ENCODE measurements at places on chromosomes 3 and 15.

GRCh38 chr3:9047452-9048346, 84.4 kb upstream of the RAD18 start:
- no peak for DNase-seq

GRCh38 chr3:51190199-51190598, 194.9 kb upstream of the MANF start:
- DNase-seq: no peak

DNA sequence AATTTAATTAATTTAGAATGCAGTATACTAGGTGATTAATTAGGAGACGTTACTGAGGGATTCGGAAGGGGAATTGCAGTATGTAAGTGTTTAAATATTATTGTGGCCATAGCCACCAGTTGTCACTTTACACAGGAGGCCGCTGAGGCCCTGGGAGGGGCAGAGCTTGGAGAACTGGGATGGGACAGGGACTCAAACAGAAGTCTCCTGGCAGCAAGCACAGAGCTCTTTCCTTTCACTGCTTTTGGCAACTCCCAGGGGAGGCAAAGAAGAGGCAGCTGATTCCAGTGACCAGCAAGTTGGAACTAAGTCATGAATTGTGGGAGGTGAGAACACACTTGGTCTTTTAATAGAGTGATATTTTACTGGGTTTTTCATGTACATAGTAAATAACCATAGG, 248.6 kb downstream of the RPLP1 start:
- no peak for DNase-seq

GRCh38 chr3:101996832-101997231, 147.5 kb downstream of the NFKBIZ start:
- peak; percentile 46 for DNase-seq

- DNase-seq: peak; percentile 32
These were observed 202.0 kb downstream of the AKAP13 start for GRCh38 chr15:85582131-85583079.

DNA sequence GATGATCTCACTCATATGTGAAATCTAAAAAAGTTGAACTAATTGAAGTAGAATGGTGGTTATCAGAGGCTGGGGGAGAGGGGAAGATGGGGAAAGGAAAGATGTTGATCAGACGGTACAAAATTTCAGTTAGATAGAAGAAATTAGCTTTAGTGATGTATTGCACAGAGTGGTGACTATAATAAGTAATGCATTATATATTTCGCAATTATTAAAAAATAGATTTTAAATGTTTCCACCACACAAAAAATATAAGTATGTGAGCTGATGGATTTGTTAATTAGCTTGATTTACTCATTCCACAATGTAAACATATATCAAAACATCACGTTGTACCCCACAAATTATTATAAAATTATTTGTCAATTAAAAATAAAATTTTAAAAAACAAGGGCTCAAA, 8.1 kb downstream of the SUMF1 start:
- no peak for DNase-seq

GRCh38 chr3:67423722-67424121, 230.7 kb downstream of the SUCLG2 start:
- no peak for DNase-seq

DNA sequence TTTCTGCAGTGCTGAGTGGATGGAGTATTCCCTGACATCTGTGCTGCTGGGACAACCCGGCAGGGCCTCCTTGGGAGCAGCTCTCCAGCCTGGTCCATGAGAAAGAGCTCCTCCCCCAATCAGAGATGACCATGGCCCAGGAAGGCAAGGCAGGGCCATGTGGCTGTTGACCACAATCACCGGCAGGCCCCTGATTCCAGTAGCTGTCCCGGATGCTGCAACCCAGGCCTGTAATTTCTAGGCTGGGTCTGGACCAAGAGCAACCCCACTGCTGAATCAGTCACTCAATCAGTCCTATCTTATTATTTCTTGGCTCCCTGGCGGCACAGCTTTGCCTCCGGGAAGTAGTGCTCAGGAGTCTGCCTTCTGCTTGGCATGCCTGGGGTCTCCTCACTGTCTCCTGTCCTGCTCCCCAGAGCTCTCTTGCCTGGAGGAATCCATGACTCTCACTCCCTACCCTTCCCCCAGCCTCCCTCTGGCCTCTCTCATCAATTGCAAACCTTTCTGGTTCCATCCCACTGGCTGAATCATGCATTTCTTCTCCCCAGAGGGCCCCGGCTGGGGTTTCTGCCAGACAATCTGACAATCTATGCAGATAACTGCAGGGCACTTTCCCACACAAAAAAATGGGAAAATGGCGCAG, 32.6 kb upstream of the ITGA11 start:
- DNase-seq: no peak

DNA sequence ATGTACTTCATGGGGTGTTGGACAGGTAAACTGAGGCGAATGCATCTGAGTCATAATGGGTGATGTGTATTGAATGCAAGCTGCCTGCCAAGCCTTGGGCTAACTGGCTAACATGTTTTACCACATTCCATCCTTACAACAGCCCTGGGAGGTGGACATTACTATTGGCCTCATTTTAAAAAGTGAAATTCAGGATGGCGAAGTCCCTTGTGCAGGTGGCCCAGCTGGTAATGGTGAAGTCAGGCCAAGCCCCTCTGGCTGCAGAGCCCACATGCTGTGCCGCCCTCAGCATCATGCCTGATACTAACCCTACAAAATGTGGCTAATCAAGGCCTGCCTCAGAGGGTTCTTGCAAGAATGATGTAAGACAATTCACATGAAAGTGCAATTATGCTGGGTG, 60.0 kb upstream of the CHD2 start:
- no peak for DNase-seq

GRCh38 chr3:42702066-42702951, at the start of gene HHATL:
Gene HHATL, minus strand, starts transcription at chr3:42702798. Its CDS starts 1,972 bp downstream, at chr3:42700826.
- no peak for DNase-seq

- DNase-seq: no peak
These were observed 1.8 kb downstream of the ULK3 start for GRCh38 chr15:74840851-74841775.

DNA sequence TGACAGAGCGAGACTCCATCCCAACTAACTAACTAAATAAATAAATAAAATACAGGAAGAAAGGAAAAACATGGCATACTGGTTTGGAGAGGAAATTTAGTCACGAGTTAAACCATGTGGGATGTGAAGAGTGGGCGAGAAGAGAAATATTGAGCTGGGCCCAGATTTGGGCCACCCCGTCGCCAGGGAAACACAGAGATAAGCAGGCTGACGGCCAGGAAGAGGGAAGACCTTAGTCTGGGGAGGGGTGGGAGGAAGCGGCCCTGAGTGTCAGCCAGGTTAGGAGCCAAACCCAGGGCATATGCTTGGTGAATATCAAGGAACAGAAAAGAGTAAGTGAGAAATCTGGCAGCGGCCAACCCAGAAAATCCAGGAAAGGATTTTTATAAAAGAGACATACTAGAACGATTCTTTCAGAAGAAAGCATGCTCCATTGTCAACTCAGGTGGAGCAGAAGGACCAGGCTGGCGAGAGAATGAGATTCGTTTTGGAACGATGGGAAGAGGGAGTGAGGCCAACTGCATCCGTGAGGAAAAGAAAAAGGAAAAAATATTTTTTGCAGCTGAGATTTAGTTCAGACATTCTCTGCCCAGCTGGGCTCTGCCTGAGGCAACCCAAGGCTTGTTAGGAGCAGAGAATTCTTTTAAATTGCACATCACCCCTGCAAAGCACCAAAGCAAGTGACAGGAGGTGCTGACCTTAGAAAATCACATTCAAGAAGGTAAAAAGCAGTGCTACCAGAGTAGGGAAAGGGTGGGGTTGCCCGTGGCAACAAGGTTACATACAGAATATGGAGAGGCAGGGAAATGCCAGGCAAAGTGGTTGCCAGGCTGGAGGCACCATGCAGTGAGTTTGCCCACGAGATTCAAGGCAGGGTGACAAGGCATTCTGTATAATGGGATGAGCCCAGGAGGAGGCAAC, 59.3 kb upstream of the RAD18 start:
- DNase-seq: no peak

- DNase-seq: no peak
These were observed 47.4 kb downstream of the TJP1 start for GRCh38 chr15:29774900-29775299.

GRCh38 chr3:23739536-23739935, 66.2 kb upstream of the UBE2E1 start:
- no peak for DNase-seq

DNA sequence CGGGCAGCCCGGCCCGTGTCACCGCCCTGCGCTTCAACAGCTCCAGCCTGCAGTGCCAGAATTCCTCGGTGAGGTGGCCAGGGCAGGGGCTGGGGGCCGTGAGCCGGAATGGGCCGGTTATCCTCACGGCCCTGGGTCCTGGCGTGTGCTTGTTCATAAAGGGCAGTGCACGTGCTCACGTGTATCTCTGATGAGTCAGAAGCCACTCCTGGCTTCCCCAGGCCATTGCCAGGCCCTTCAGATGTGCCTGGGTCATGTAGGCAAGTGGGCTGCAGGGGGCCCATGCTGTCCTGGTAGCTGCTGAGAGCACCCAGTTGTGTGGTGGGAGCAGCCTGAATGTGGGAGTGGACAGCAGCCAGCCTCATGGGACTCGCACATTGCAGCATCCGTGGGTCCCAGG, 29.2 kb downstream of the PLXNA1 start:
- DNase-seq: no peak

GRCh38 chr3:16113704-16114103, 60.8 kb upstream of the GALNT15 start:
- no peak for DNase-seq

- no peak for DNase-seq
These were observed 53.2 kb downstream of the CD200R1L start for GRCh38 chr3:112793326-112794081.

GRCh38 chr15:57540736-57541135, 51.0 kb upstream of the MYZAP start:
- peak; percentile 23 for DNase-seq

GRCh38 chr3:112811131-112811884, 35.4 kb downstream of the CD200R1L start:
- DNase-seq: no peak

- DNase-seq: no peak
These were observed 11.5 kb downstream of the CTSH start for GRCh38 chr15:78933187-78933822.

DNA sequence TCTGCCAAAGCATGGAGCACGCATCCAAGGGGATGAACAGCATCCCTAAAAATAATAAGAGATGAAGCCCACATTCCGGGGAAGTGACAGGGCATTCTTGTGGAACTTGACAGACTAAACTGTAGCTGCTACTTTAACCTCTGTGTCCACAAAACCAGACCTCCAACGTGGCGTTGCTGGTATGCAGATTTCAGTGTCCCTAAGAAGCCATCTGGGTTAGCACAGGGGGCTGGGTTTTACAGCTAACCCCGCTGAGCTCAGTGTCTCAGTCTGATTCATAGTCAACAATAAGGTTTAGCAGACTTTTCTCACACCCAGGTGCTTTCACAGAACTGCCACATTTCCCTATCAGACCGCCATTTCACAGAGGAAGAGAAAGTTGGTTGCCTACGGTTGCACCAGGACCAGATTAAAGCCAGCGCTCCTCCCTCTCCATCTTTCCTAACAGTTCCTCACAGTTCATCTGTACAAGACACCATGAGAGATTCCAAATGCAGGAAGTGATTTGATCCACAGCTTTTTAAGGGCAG, 61.6 kb upstream of the CTDSPL start:
- no peak for DNase-seq

DNA sequence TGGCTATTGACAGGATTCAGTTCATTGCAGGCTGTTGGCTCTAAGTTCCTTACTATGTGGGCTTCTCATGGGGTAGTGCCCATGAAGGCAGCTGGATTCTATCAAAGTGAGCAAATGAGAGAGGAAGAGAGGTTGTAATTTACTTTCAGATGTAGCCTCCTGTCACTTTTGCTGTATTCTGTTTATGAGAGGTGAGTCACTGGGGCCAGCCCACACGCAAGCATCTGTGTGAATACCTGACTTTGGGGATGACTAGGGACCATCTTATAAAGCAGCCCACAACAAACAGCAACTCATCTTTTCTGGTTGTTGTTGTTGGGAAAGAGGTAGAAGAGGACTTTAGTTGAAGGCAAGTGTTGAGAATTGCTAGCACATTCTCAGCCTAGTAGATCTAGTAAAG, 506.3 kb upstream of the GRM7 start:
- no peak for DNase-seq

GRCh38 chr3:153285194-153285641, 123.2 kb downstream of the RAP2B start:
- no peak for DNase-seq

DNA sequence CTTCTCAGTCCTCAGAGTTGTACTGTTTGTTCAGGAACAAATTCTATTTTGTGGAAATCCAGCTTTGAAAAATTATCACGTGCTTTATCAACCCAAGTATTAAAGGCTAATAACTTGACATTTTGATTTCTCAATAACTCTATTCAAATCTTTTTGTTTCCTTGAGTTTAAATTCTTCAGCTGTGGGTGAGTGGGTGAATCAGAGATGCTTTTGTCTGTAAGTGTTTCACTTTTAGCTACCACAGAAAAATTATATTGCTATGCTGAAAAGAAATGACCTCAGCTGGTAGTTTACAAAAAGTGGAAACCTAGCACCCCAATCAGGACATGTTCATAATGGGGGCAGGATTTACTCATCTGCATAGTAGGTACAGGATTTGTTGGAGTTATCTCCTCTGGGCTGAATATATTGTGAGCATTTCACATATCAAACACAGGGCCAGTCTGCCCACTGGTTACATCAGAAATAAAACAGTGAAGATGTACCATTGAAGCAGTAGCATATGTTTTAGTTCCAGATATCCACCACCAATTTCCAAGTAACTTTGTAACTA, 30.5 kb downstream of the MINDY4B start:
- DNase-seq: no peak

DNA sequence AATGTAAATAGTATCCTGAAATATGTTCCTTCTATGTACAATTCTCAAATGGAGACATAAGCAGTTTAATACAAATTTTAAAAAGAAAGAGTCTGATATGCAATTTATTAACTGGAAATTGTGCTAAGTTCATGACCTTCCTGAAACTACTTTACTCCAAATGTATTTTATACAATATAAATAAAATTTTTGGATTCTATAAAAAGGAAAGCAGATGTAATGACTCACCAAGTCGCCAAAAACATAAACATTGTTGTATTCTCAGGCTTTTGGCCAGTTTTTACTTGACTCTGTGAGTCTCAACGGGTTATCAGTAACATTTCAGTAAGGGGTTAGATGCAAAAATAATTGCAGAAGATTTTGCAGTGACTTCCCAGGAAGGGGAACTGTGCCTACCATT, 948.2 kb downstream of the EPHA3 start:
- no peak for DNase-seq

- no peak for DNase-seq
These were observed 105.4 kb upstream of the MRPS22 start for GRCh38 chr3:139238281-139239030.

DNA sequence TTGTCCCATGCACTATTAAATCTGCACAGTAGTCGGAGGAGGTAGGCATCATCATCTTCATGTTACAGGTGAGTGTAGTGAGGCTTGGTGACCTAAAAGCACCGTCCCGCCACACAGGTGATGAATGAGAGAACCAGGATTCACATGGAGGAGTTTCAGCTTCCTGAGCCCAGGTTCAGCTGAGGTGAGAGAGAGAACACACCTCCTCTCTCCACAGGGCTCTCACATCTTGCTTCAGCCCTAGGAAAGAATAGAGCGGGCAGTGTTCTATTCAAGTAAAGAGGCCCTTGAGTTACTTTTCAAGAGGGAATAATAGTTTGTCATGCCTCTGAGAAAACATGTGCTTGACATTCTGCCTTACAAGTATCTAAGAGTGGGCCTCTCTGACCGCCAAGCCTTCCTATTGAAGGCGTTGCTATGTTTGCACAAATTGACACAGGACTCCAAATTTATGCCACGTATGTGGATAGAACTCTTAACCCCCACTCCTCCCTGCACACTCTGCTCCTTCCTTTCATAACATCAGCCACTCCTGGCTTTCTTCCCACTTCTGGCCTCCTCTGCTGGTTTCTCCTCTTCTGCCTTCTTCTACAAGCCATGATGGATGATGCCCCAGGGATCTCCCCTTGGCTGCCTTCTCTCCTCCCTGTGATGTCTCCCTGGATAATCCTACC, 138.3 kb upstream of the ABHD17C start:
- no peak for DNase-seq
